ENCODE measurements at places on chromosomes 5 and 9. TPM values are rescaled to one million over a fixed set of nuclear protein-coding genes. Genes with fewer than 3 reads are reported as not detected.

DNA sequence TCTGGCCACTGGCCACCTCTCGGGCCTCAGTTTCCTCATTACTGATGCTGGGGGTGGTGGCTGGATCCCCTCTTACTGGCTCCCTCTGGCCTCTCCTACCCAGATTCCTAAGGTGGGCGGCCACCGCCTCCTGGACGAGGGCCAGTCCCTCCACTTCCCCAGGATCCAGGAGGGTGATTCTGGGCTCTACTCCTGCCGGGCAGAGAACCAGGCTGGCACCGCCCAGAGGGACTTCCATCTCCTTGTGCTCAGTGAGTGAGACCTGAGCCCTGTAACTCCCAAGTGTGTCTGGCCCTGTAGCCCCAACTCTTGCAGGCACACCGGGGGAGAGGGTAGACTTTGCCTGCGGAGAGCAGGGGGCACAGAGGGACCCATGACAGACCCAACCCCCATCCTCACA is 83.3 kb downstream of the HMCN2 start:
- H3K36me3 ChIP-seq, result no peaks in the 10 kb centered on the region
- no peak overlapping the region for H3K27ac ChIP-seq

DNA sequence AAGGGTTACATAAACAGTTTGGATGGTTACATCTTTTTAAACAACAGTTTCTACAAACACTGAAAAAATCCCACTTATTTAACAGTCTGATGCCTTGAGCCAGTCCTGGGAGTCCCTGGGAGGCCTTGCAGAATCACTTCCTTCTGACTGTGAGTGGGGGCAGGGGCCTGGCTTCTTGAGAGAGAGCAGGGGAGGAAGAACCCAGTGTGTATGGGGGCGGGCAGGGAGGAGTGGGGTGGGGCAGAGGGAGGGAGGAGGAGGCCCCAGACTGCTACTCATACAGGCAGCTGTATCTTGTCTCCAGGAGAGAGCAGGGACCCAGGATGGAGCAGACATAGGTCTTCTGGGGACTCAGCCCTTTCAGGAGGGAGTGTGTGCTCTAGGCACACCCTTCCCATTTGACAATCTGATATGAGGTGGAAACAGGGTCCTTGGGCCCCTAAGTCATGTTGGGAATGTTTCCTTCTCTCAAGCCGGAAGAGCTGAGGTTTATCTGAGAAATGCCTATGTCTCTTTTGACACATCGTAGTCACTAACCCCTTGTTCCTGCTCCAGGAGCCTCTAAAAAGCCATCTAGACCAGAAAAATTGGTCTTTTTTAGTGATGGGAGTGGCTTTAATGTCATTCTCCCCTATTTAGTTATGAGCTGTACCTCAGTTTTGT is 52.8 kb downstream of the IRF1 start:
- H3K4me1 ChIP-seq, result peaks cover 38% of the 10 kb centered on the region
- no peaks in the 10 kb centered on the region for H3K36me3 ChIP-seq
- no peak overlapping the region for H3K4me3 ChIP-seq
- no peaks in the 10 kb centered on the region for H3K27me3 ChIP-seq
- peak; percentile 89 for DNase-seq

GRCh38 chr9:114303977-114304376 is 18.9 kb upstream of the ORM1 start:
- no peak overlapping the region for H3K27ac ChIP-seq
- H3K36me3 ChIP-seq, result peaks cover 2% of the 10 kb centered on the region
- no peaks in the 10 kb centered on the region for H3K27me3 ChIP-seq
- H3K4me3 ChIP-seq, result no peak overlapping the region
- H3K4me1 ChIP-seq, result no peaks in the 10 kb centered on the region

GRCh38 chr9:89457376-89457855 is 40.5 kb downstream of the SEMA4D start:
- H3K27me3 ChIP-seq, result no peaks in the 10 kb centered on the region
- no peak for DNase-seq
- no peaks in the 10 kb centered on the region for H3K4me1 ChIP-seq

DNA sequence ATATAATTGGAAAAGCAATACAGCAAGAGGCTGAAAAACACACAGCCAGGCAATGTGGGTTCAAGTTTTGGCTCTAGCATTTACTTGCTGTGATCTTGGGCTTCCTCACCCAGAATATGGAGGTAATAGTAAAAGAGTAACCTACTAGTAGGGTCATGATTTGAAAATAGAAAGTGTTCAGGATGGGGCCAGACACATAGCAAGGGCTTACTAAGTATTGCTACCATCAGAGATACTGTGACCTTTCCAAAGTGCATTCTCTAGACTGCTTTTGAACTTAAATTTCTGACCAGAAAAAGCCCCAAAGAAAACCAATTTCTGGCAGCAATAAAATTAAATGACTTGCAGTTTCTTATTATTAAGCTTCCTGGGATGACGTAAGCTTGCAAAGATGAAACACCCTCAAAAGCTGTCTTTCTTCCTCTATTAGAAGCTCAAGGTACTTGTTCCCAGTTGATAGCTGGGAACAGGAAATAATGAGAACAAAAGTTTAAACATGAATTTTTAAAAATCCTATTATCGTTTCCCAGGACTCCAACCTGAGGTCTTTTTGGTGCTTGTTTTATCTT is 20.3 kb downstream of the SLC45A2 start:
- no peak overlapping the region for H3K27ac ChIP-seq
- H3K4me3 ChIP-seq, result no peak overlapping the region
- H3K27me3 ChIP-seq, result peaks cover 2% of the 10 kb centered on the region
- no peaks in the 10 kb centered on the region for H3K36me3 ChIP-seq
- no peaks in the 10 kb centered on the region for H3K4me1 ChIP-seq

GRCh38 chr9:134993996-134994720 is 76.4 kb upstream of the FCN1 start:
- DNase-seq, result no peak
- H3K4me1 ChIP-seq, result no peaks in the 10 kb centered on the region
- H3K36me3 ChIP-seq, result no peaks in the 10 kb centered on the region
- no peak overlapping the region for H3K27ac ChIP-seq
- no peaks in the 10 kb centered on the region for H3K27me3 ChIP-seq

DNA sequence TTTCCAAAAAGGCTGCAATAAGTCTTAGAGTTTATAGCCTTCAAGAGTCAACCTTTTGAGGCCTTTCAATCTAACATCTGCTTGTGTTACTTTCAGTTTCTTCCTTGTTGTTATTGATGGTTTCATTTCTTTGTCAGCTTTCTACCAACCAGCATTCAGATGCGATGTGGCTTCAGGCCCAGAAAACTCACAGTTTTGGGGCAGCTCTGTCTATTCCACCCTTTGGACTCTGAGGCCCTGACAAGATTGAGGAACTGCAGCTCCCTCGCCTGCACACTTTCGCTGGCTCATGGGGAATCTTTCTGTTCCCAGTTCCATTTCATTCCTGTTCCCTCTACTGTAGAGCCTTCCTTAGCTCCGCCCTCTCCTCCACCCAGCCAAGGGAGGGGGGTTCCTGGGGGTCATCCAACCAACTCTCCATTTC is 13.3 kb upstream of the WHRN start:
- H3K27ac ChIP-seq, result no peak overlapping the region
- H3K4me3 ChIP-seq, result no peak overlapping the region
- no peak for DNase-seq
- H3K36me3 ChIP-seq, result no peaks in the 10 kb centered on the region

UGT3A2 gene
- not detected for total RNA-seq

C5orf47 gene
- not detected for total RNA-seq

PCDHGB3 gene
- 5.8 TPM for total RNA-seq

ZNF454 gene
- 3.1 TPM for total RNA-seq
